NCI-H1436 (cell line): ENCODE measurements at places on chromosomes 5 and 9.

- DNase-seq = no peak
These were observed 16.8 kb downstream of the CCT5 start for GRCh38 chr5:10266839-10267238.

GRCh38 chr5:31954091-31954490 lies 220.0 kb downstream of the GOLPH3 start:
- DNase-seq = no peak

DNA sequence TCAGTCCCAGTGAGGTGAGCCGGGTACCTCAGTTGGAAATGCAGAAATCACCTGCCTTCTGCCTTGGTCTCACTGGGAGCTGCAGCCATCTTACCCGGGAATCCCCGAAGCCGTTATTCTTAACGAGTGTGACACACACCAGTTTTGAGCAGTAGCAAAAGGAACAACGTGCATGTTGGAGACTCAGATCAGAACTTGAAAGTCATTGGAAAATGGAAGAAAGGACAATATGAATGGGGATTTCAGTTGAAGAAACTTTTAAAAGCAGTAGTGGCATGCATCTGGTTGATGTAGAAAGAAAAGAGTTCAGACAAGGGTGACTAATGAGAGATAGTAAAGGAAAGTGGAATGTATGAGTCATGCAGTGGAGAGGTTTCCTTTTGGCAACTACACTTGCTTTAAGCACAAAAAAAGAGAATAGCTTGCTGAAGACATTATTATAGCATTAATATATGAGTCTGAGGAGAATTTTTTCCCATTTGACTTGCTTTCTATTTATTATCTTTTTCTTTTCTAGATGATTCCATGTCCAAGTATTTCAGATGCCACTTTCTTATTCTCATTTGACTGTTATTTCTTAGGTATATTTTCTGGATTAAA lies 44.4 kb upstream of the ANKDD1B start:
- DNase-seq = no peak

DNA sequence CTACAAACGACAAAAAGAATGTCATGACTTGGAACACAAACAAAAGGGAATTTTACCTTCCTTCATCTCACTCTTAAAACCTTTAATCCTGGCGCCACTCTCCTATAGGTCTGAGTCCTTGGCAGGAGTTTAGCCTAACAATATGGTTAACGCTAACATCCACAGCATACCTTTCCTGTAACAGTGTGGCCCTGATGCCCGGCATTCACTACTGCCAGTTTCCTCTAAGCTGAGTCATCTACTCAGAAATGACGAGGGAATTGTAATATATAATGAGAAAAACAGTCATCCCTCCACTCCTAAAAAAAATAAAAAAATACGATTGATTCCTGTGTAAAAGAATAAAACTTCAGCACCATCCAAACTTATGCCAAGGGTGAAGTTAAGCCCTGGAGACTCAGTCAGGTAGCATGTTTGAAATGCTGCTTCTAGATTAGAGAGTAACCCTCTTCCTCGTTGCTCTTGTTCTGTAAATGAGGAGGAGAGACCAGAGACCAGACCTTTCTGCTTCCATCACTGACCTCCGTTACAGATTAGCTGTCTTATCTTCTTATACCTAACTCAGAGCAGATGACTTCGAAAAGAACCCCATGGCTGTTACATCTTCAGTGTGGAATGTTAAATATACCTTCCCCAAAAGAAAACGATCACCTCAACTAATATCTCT lies 37.4 kb downstream of the CCDC125 start:
- no peak for DNase-seq

DNA sequence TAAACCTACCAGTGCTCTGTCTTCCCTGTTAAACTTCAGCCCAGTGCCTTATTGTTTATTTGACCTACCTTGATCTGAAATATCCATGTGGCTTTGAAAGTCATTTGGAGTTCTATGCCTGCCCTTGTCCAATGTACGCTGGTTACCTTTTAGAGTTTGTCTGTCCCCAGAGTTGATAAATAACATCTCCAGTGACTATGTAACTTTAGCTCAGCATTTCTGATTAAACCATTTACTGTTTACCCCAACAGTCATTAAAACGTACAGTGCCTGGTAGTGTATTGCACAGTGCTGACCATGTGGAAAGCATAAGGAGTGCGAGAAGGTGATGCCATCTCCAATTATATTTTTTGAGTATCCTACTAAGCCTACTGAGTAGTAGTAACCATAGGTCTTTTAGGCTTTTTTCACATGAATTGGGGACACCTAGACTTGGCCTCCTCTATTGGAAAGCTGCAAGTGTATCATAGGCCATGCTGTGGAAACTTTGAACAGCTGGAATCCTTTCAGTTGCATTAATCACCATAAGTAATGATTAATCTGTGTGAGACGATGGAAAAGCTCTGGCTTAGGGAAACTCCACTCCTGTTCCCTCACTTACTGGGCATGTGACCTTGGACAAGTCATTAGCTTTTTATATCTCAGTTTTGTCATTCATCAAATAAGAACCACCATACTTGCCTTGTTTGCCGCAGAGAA lies 93.5 kb downstream of the MAST4 start:
- DNase-seq = no peak
